ENCODE measurements at places on chromosomes 16 and 17.

- no peak for DNase-seq
Measured at GRCh38 chr17:81189670-81190530, 23.9 kb upstream of the AATK start.

GRCh38 chr17:33657181-33657580, 364.1 kb upstream of the ASIC2 start:
- DNase-seq, result no peak

GRCh38 chr16:23520500-23520899, 10.2 kb upstream of the GGA2 start:
- DNase-seq, result no peak

DNA sequence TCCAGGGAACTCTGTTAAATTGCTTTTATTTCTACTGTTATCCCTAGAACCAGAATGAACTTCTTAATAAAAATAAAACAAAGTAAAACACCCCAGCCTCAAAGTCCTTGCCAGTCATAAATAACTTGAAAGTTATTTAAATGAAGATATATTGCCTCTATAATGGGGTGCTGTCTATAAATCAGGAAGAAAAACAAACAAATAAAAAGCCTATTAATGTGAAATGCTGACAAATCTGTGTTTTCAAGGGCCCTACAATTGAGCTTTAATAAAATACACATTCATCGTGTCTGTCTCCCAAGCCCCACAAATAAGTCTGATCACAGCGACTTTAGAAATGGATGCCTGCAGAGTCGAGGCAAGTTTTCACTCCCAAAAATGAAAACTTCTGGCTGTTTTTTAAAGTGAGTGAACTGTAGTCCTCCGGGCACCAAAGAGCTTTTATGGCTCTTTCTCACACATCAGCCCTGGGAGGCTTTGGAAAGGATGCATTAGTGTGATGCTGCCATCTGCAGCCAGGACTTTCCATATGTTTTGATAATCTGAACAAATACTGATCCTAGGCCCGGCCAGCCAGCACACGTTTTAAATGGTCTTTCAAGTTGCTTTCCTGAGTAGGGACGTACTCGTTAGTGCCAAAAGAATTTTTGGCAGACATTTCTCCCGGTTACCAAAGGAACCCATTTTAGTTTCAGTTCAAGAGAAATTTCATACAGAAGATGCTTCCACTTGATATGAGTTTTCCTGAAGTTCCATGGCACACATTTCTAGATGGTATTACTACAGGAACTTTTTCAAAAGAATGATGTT, 16.3 kb downstream of the NACA2 start:
- DNase-seq, result no peak

DNA sequence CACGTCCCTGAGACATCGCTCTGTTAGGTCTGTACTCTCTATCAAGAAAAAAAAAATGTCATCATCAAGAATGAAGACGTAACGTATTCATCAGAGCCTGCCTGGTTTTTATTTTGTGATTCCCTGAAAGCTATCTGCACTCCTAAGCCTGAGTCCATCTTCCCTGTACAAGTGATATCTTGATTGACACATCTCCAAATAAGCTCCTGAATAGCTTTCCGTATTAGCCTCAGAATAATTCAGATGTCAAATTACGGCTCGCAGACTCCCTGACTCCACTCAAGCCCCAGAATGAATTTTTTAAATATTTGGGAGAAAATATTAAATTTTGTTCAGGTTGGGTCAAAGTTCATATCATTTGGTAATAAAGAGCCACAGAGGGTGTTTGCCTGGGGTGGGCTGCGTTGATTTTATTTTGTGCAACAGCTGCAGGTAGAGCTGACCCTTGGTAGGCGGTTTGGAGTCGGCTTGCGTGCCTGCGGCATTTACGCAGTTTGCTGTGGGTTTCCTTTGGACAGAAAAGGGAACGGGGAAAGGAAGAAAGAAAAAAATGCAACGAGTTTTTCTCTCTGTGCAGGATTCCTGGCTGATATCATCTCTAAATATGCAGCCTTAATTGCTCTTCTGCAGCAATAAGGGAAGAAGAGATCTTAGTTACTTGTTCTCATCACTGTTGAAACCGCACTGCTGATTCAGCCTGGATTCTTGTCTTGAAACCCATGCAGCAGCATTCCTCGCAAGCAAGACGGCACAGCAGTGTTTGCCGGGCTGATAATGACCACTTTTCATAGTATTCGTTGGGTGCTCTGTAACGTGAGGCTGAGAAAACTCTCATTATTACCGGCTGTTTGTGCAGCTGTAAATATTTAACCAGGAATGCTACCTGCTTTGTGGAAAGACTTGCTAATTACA, 114.7 kb downstream of the IRX3 start:
- DNase-seq, result no peak
